ENCODE measurements at places on chromosomes 4 and X.

DNA sequence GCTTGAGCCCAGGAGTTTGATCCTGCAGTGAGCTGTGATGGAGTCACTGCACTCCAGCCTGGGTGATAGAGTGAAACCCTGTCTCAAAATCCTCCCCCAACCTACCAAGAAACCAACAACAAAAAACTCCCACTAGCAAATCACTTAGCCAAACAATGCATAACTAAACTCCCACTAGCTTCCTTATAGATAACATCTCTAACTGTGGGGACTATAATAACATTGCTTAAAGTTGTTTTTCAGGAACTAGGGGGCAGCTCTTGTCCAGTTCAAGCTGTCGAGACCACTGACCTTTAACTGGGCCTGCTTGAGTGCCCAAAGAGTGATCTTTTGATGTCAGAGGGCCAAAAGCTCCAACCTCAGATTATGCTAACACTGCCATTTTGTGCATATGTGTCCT lies 81.7 kb downstream of the FREM3 start:
- no peak for DNase-seq

- no peak for DNase-seq
Observed at GRCh38 chr4:148808416-148808815, 366.2 kb upstream of the NR3C2 start.

- DNase-seq: no peak
Observed at GRCh38 chr4:10750714-10751113, 66.1 kb upstream of the CLNK start.

DNA sequence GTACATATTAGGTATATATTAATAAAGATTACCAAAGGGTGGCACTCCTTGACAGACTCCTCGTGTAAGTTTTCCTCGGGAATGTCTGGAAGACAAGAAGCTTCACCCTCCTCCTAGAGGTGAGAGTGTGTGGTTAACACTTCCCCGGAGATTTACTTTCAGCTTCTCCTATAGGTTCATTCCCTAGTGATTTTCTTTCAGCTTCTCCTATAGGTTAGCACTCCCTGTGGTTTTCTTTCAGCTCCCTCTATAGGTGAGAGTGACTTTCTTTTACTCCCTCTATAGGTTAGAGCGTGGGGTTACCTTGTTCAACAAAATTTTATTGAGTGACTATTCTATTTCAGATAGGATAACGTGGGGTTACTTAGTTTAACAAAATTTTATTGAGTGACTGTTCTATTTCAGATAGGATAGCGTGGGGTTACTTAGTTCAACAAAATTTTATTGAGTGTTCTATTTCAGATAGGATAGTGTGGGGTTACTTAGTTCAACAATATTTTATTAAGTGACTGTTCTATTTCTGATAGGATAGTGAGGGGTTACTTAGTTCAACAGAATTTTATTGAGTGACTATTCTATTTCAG lies 106.0 kb upstream of the PLAC1 start:
- DNase-seq: peak; percentile 65

DNA sequence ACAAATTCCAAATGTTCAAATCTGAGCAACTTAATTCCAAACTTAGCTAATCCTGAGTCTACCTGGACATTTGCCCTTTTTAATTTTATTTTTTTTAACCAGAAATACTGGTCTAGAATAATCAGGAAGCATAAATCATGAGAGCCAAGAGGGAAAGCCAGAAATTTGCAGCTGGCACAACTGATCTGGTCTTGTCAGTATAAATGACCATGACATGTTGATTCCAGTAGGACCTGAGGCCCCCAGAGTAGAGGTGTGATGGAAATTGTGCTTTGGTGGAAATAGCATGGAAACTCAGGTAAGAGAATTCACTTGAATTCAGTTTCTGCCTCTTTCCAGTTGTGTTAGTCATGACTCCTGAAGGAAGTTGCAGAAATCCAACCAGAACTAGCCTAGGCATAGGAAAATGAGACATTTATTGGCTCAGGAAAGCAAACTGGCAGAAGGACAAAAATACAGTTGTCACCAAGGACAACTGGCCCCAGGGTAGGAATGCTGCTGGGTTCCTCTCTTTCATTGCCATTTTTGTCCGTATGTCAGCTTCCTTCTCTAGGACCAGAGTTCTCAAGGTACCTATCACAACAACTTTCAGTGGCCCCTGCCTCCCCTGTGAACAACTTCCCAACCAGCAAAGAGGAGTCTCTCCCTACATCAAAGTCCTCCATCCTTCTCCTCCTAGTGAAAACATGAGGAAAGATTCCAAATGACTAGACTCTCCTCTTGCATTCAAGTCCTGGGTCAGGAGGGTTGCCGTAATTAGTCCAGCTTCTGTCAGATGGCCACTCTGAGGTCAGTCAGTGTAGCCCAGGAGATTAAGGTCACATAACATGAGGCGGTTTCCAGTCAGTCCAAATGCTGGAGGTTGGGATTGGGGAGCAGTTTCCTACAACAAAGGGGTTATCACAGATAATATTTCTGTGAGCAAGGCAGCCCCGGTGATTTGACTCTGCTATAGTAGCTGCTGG lies 29.3 kb upstream of the MYOZ2 start:
- DNase-seq: no peak

- no peak for DNase-seq
Observed at GRCh38 chr4:185680617-185681016, 131.4 kb downstream of the SORBS2 start.

DNA sequence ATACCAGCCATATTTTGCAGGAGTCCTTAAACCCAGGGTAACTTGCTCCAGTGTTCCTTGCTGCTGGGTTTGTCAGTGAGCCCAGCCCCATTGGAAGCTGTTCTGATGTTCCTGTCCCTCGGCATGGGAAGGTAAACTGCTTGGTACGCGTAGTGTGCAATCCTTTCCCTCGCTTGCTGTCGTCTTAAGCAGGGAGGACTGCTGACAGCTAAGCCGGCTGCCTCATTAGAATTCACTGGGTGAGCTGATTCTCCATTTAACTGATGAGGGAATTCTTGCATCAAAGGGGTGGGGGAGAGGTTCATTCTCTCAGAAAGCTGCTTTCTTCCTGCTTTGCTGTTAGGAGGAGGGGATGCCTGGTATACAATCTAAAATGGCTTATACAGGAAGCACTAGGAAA lies 164.6 kb downstream of the MID1IP1 start:
- DNase-seq: no peak

DNA sequence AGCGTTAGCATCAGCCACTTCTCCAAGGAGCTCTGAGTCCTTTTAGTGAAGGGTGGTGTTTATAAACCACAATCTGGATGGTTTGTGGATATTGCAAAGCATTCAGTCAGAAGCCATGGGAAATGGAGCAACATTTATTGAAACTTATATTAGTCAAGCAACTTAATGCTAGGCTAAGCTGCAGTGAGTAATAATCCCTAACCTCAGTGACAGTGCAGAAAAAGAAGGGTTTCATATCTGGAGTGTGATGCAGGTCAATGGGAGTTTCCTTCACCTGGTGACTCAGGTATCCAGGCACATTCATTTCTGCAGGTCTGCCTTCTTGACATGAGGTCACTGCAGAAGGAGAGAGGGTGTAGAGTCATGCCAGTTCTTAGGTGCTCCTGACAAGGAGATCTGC lies 10.4 kb upstream of the DRD5 start:
- DNase-seq: no peak

DNA sequence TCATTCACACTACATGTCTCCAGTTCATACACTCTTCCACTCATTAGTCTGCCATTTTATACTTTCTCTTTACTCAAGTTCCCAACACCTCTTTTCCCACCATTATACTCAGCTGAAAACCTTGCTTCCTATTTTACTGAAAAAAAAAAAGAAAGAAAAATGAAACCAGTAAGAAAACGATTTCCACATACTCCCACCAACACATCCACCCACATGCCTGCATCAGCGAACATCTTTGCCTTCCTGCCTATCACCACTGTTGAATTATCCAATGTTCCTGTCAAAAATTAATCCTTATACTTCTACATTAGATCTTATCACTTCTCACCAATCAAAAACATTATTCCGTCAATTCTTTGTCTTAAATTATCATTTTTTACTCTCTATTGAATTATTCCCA lies 188.1 kb upstream of the FAM241A start:
- DNase-seq: no peak

GRCh38 chrX:10110316-10110935 lies 46.3 kb upstream of the CLCN4 start:
- DNase-seq: no peak

DNA sequence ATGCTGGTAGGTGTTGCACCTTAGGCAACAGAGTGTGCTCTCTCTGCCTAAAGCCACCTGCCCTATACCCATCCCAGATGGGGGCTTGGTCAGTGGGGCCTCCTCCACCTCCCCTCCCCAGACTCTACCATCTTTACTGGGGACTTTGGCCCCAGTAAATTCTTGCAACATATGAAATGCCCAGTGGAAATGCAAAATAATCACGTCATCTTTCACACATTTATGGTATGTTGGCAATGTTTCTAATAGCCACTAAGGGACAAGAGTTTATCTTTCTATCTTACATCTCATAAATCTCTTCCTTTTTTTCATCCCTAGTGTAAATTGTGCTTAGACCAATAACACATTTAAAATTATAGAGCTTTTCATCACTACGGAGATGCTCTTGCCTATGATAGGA lies 103.0 kb upstream of the MAML3 start:
- no peak for DNase-seq

DNA sequence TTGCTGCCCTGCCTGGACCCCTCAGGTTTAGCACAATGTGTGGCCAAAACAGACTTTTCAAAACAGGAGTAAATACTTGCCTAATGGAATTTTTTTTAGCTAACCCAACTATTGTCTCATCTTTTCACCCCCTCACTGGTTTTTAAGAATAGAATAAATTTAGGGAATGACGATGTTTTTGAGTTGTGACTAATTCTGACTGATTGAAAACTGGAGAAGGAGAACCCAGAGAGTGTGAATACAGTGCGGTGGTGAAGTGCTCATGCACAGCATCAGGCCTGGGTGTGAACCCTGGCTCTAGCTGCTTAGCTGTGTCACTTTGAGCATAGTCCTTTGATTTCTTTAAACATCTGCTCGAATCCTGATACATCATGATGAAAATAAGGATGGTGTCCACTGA lies 10.5 kb downstream of the ANTXR2 start:
- no peak for DNase-seq
